ENCODE measurements at places on chromosomes 13 and 19.
A peak's percentile ranks its signal among the peaks of the same experiment; 100 is the strongest.

DNA sequence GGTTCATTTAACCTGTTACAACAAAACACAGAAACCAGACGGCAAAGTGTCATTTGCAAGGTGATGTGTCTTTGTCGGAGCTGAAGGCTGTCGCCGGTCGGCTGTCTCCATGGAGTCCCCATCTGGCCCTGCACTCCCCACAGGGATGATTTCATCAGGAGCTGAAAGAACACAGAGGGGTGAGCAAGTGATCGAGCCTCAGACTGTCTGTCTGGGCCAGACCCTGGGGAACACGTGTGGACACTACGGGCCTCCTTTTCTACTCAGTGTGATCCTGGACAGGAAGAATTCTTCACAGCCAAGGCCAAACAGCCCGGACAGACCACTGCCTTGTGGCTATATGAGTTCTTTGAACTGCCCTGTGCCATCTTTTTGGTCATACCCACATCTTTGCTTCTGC, 85.1 kb downstream of the RNASEH2B start:
- no peak for DNase-seq

DNA sequence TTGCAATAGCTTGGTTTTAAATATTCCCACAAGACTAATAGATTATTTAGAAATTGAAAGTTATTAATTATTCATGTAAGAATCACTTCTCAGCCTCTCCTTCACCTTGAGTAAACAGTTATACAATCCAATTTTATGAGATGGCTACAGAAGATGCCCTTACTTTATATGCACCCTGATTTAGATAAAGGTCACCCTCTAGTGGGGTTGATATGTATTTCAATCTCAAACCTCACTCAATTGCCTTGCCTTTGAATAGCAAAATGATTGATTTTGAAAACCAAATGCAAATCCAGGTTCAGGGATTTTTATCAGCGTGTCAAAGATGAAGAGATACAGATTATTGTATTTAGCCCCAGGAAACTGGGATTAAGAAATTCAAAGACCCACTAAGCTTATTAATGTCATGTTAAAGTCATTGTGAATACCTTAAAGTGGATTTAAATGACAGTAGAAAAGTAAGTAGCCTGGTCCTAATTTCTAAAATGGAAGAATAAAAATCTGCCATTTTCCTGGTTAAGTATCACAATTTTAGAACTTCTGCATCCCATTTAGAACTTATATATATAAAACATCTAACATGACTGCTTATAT, 305.1 kb downstream of the ITGBL1 start:
- DNase-seq: no peak

- no peak for DNase-seq
Observed at GRCh38 chr13:88704600-88705275, 1033.6 kb downstream of the SLITRK5 start.

DNA sequence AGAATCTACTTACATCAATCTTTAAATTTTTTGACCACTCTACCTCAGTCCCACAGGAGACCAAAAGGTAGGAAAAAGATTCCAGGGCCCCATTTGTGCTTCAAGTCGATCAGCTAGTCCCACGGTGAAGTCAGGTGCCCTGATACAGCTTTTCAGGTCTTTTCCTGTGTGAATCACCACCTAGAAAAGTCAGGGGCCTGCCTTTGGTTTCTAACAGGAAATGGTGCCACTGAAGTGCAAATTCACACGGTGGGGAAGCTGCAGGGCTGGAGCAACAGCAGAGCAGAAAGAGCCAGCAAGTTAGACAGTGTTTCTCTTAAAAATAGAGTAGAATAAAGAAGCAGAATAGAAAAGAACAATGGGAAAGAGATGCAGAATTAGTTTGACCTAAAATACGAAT, 107.5 kb downstream of the KLF12 start:
- peak; percentile 58 for DNase-seq

DNA sequence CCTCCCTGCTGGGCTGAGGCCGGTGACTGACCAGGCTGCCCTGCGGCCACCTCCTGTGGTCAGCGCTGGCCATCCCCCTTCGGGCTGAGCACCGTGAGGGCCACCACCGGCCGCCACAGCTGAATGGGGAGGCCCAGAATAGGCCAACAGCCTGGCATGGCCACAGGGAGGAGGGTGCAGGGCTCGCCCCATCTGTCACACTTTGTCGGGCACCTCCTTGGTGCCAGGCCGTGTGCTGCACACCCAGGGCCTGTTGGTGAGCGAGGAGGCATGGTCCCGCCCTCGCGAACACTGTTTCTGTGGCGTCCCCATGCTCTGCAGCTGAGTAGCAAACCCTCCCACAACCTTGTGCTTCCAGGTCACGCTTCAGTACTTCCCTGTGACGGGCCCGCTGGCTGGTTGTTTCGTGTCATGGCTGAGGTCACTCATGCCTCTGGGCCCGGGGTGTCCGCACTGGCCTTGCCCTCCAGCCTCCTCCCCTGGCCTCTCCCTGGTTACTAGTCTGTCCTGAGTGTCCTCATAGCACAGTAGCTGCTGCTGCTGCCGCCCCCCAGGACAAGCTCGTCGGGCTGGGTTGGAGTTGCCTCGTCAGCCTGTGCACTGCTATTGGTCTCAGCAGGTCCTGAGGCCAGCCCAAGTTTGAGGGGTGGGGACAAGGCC, 15.2 kb downstream of the EPN1 start:
- DNase-seq: no peak

DNA sequence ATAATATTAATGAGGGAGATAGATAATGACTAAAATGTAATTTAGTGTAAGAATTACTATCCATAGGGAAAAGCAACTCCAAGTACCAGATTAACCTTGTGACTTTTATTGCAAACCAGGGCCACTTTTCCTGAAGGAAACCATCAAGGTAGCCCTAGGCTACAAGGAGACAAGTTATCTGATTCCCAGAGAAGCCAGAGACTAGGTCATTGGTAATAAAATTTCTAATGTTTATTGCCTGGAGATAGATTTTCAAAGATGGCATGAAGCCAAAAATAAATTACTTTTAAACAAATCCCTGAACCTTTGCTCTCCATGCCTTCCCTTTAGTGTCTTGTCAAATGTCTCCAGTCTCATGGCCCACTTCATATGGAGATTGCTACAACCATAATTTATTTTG, 610.1 kb upstream of the SLC10A2 start:
- no peak for DNase-seq

DNA sequence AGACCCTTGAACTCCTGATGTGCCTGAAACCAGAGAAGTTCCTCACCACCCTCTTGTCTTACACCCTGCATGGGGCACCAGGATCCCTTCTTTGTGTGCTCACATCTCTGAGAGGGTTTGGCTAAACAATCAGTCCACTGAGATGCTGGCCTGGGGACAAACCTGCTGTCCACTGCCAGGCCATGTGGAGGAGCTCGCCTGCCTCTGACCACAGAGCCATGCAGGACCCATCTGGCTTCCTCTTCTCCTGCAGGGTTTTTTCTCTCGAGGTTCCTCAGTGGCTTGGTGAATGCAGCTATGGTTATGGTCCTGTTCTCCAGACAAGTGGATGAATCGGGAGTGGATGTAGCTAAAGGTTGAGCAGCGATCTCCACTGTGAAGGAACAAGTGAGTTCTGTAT, 49.1 kb upstream of the MEDAG start:
- DNase-seq: no peak

DNA sequence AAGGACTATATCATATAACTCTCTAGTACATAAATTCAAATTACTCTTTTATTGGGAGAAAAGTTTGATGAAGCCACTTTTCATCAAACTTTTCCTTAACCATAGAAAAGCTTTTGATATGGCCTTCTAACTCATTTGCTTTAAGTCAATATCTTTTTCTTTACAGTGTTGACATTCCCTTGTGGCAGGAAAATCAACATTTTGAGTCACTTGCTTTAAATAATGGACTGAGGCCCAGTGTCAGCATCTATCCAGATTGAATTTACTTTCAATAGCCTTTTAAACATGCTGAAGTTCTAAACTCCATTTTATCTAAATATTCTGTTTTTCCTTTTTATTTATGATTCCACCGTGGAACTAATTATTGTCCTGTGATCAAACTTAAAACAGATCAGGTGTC, 62.7 kb downstream of the PCDH9 start:
- no peak for DNase-seq

DNA sequence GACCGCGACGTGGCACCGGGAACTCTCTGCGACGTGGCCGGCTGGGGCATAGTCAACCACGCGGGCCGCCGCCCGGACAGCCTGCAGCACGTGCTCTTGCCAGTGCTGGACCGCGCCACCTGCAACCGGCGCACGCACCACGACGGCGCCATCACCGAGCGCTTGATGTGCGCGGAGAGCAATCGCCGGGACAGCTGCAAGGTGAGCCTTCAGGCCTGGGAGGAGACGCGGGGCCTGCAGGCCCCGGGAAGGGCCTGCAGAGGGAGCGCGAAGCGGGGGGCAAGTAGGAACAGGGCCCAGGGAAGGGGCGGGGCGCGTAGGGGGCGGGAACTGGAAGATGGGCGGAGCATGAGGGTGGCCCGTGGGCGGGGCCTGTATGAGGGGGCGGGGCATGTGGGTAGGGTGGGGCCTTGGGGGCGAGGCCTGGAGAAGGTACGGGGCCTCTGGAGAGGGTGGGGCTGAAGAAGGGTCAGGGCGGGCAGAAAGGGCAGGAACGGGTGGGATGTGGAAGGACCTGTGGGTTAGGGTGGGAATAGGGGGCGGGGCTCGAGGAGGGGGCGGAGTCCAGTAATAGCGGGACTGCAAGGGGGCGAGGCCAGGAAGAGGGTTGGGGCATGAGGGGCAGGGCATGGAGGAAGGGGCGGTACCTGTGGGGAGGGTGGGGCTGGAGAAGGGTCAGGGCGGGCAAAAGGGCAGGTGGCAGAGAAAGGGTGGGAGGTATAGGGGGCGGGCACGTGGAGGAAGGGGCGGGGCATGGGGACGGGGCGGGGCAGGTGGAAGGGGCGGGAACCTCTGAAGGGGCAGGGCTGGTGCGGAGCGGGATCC, 2.5 kb downstream of the CFD start:
- peak; percentile 51 for DNase-seq

- no peak for DNase-seq
Observed at GRCh38 chr13:42078128-42078808, 29.8 kb downstream of the DGKH start.

GRCh38 chr19:55340784-55341147, 1.1 kb downstream of the KMT5C start:
- DNase-seq: no peak

GRCh38 chr13:78036841-78037240, 118.2 kb upstream of the EDNRB start:
- DNase-seq: no peak

DNA sequence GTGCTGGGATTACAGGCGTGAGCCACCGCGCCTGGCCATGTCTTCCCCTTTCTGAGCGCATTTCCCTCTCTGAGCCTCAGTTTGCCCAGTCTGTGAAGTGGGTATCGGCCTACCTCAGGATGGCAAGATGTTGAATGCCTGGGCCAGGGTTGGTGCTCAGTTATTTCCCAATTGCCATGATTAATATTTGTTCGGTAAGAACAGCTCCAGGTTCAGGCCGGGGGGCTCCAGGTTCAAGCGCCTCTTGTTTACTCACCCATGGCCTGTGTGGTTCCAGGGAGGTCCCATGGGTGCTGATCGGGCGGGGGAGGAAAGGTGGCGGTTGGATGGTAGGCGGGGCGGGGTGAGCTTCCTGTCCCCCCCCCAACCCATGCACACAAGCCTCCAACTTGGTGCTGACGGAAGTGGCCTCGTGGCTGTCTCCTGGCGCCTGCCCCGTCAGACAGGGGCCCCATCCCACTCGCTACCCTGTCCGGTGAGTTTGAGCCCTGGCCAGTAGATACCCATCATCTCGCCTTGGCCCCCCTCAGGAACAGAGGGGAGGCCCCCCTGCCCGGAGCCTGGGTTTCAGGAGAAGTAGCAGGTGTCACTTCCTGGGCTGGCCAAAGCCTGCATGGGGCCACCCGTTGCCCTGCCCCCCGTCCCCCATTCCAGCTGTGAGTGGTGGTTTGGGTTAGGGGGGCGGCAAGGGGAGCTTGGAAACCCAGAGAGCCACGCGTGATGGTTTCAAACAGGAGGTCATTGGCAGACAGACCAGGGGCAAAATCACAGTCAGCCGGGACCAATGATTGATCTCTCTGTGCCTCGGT, at the start of gene FCHO1:
Gene FCHO1, plus strand, starts transcription at position 375 of the 809 bp plus-strand sequence. CDS start 3,688 bp downstream, outside the sequence.
- peak; percentile 89 for DNase-seq

- DNase-seq: peak; percentile 47
Observed at GRCh38 chr19:14031719-14032480, at the start of gene IL27RA. IL27RA (plus strand) TSS chr19:14031762; CDS start chr19:14031873, 111 bp downstream.

GRCh38 chr19:4064496-4065260, 2.0 kb downstream of the ZBTB7A start:
- peak; percentile 53 for DNase-seq

DNA sequence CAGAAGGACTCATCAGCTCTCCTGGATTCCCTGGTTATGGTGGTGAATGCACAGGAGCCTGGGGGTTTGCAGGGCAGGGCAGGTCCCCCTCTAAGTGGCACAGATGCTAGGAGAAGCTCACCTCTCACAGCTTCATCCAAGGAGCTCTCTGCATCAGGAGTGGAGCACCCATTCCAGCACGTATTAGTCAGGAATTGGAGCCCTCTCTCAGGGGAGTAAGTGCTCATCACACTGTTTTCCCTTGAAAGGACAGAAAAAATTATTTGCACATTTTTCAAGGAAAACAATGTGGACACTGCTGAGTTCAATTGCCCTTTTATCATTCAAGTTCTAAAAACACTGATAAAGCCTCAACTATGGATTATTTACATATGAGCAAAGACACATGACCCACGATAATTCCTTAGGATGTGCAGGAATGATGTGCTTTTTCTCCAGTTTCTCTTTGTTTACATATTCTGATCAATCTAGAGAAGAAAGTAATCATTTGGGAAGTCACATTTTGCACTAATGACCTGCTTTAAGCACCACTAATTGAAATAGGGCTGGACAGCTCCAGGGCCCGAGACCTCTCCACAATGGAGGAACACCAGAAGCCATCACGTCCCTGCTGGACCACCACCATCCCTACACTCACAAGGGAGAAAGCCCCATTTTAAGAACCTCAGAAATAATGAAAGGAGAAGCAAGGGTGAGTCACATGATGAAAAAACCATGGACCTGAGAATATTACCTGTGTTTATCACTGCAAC, 40.6 kb downstream of the SOHLH2 start:
- no peak for DNase-seq

DNA sequence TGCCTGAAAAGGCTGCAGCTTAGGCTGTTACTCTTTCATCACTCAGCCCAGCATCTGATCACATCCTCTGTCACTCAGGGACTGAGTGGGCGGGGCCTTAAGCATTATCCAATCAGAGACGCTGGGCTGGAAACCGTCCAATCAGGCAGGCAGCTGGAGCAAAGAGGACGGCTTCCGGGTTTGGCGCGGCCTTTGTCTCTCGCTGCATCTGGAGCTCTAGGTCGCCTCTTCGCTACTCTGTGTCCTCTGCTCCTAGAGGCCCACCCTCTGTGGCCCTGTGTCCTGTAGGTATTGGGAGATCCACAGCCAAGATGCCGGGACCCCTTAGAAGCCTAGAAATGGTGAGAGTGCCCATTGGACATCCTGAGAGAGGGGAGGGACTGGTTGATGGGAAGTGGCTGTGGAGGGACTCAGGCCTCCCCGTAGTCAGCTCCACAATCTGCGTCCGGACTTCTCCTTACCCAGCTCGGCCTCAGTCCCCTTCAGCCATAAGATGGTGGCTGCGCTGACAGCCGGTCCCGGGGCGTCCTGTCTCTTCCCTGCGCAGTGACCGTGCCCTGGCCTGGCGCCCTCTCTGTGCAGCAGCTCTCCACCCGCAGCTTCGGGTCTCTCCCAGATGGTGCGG, at the start of gene ZNF486:
Gene ZNF486, plus strand, starts transcription at position 195 of the 625 bp plus-strand sequence. Its CDS starts 117 bp downstream, at position 312.
- DNase-seq: peak; percentile 89
